ENCODE measurements at places on chromosomes 2 and 18. TPM values are rescaled to one million over a fixed set of nuclear protein-coding genes. Genes with fewer than 3 reads are reported as not detected.

- DNase-seq = peak; percentile 40
Observed at GRCh38 chr2:190940454-190940853, 59.8 kb downstream of the GLS start.

- DNase-seq = no peak
Observed at GRCh38 chr18:60112369-60112768, 212.6 kb downstream of the PMAIP1 start.

GRCh38 chr2:128371648-128372345 is 53.1 kb upstream of the HS6ST1 start:
- no peak for DNase-seq

DNA sequence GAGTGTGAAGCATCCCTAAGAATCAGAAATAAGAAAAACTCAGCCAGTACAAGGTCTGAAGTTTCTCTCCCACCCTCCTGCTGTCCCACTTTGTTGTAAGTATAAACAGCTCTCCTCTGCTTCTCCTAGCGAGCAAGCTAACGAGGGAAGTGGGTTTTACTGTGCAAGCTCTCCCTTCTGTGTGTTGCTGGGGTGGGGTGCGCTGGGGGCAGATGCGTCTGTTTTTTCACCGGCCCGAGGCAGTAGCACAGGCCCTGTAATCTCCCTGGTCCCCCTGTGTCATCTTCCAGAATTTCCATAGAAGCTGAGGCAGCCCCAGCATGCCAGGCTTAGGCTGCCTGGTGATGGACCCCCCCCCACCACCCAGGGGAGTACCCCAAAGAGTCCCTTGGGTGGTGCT is 9.4 kb upstream of the CXCR4 start:
- DNase-seq = no peak

DNA sequence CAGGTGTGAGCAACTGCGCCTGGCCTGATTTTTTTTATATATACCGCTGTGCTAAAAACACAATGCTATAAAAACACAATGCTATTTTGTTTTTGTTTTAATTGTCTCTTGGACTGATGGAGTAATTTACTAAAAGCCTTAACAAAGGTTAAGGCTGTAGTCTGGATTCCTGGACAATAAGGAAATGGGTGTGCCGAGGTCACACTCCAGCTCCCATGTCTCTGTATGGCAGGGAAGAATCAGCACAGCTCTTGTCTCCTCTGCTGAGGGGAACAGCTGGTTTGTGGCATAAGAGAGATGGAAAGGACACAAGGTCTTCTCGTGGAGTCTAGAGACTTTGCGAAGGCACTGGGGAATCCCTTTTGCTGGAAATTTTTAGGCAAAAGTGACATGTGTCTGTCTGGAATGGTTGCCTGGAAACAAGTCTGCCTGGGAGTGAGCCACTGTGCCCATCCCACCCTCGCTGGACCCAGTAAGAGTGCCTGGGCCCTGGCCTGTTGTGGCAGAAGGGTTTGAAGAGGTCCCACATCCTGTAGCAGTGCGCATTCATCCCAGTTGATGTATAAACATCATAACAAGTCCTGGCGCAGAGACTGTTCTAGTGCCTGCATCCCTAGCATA is 73.1 kb downstream of the MAPK4 start:
- no peak for DNase-seq

Gene MAB21L4
- 1.7 TPM for polyA plus RNA-seq

Gene DSC3
- polyA plus RNA-seq = 0.52 TPM

DNA sequence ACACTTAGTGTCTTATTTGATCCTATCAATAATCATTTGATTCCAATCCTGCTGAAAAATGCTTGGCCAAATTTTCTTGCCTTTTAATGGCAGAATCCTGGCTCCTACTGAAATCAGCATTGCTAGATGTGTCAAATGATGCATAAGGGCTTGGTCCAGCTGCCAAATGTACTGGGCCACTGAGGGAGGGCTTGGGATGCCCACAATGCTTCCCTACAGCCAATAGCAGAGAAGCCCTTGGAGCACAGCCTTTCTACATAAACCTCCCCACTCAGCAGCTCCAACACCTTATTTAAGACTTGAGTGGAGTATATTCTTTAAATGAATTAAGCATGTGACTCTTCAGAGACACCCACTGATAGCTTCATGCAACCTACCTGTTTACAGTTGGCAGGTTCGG is 3.6 kb downstream of the ALK start:
- no peak for DNase-seq

DNA sequence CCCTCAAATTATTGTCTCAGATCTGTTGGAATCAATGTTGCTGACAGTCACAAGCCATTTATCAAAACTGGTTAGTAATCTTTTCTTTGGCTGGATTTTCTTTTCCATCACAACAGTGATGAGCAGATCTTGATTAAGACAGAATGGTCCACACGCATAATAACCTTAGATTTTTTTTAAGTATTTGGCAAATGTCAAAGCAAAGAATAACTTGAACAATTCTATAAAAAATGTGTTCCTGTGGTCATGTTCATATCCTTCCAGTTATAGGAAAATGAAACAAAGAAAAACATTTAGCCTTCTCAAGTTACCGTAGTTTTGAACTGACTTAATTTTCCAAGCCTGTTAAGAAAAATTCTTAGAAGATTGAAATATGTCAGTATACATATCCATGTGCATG is 659.9 kb upstream of the ID2 start:
- no peak for DNase-seq

DNA sequence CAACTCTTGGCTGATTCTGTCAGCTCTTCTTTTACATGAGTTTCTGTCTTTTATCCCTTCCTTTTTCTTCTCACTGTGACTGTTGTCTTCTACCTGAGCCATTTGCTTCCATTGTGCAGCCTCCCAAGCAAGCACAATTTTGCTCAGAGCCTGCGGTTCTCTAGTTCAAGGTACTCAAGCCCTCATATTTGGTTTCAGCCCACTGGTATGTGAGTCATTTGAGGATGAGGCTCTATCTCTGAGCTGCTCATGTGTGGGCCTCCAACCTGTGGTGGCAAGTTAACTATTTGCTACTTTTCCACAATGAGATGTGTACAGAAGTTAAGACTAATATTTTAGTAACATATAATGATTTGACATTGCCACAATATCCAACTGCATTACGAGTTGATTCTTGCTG is 183.0 kb downstream of the PHLPP1 start:
- DNase-seq = no peak

Gene CXCR1
- 0.08 TPM for polyA plus RNA-seq

- no peak for DNase-seq
Observed at GRCh38 chr2:70981866-70982810, 3.7 kb downstream of the ANKRD53 start.

Gene SLC5A7
- polyA plus RNA-seq = 0.08 TPM

- DNase-seq = no peak
Observed at GRCh38 chr2:10297191-10297830, 5.4 kb upstream of the HPCAL1 start.

DNA sequence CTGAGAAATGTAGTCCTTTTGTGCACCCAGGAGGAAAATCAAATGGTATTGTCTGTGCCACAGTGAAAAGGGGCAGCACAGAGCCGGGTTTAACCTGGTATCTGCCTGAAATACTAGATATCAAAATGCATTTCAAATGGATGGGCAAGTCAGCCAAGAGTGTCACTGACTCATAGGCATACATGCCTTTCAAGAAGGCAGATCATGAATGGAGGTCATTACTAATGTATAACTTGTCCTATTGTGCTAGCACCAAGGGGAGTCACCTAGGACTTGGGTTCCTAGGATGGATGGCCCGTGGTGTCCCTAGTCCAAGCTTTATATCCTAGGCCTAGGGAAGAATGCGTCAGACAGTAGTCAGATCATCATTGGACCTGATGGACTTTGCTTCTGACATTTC is 49.9 kb downstream of the TCF7L1 start:
- no peak for DNase-seq

DNA sequence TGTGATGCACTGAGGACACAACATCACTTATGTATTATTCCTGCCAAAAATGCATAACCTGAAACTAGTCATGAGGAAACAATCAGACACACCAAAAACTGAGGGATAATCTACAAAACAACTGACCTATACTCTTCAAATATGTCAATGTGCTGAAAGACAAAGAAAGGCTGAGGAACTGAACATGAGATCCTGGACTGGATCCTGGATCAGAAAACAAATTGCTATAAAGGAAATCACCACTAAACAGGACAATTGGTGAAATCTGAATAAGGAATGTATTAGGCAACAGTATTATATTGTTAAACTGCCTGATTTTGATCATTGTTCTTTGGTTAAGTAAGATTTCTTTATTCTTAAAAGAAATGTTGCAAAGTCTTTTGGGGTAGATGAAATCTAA is 28.8 kb downstream of the CUL3 start:
- DNase-seq = no peak

DNA sequence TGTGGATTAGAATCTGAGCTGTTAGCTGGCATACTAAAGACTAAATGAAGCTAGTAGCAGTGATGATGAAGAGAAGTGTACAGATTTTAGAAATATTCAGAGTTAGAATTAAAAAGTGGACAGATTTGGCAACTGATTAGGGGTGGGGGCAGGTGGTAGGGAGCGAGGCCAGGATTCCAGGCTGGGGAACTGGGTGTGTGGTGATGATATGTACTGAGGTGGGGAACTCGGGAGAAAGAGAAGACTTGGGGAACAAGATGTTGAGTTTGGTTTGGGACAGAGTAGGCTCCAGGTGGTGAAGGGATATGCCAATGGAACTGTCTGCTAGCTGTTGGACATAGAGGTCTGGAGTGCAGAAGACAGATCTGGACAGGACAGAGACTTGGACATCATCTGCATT is 9.2 kb upstream of the CYP26B1 start:
- no peak for DNase-seq

Gene SCYGR4
- polyA plus RNA-seq = 0.14 TPM

Gene UGT1A4
- polyA plus RNA-seq = not detected

- no peak for DNase-seq
Observed at GRCh38 chr2:62402156-62402555, 103.8 kb downstream of the TMEM17 start.

DNA sequence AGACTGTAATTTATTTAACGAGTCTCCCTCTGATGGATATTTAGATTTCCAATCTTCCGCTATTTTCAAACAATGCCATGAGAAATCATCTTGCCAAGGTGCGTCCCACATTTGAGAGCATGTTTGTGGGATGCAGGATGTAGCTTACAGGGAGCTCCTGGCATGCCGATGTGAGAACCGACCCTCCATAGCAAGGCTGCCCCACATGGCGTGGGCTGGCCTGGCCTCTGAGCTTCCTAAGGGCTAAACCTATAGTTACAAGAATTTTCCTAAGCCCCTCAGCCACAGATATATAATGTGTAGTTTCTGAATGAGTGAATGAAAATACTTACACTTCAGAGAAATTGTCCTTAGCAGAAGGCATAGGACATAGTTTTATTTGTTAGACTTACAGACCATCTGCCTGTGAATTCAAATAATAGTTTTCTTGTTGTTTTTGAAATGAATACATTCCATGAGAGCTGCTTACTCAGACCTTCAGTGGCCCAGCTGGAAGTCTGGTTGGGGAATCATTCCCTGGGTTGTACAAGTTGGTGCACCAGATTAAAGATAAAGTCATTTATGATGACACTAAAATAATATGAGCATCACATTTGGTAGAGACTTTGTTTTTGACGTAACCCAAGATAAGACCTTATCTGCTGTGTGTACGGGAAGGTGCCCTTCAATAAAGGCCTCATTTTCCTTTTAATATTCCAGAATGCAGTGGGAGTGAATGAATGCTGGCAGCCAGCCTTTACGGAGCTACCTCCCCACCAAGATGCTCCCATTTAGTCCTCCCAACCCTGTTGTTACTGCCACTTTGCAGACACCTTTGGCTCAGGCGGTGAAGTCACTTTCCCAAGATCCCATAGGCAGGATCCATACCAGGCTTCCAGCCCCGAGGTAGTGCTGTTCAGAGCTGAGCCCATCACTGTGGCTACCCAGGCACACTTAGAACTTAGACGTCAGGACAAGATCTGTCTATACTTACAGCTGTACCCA is 107.1 kb downstream of the GLI2 start:
- DNase-seq = no peak

- DNase-seq = no peak
Observed at GRCh38 chr18:25240420-25240770, 111.6 kb downstream of the ZNF521 start.

GRCh38 chr2:234593636-234594035 is 96.8 kb upstream of the ARL4C start:
- no peak for DNase-seq
